Stimulated activated CD8-positive, alpha-beta memory T cell treated with anti-CD3 and anti-CD28 coated beads, Interleukin-12 subunit alpha, Interleukin-12 subunit beta, amount 100 ng/mL, for 1 hour (primary cell): ENCODE measurements at places on chromosomes 13 and 19.

DNA sequence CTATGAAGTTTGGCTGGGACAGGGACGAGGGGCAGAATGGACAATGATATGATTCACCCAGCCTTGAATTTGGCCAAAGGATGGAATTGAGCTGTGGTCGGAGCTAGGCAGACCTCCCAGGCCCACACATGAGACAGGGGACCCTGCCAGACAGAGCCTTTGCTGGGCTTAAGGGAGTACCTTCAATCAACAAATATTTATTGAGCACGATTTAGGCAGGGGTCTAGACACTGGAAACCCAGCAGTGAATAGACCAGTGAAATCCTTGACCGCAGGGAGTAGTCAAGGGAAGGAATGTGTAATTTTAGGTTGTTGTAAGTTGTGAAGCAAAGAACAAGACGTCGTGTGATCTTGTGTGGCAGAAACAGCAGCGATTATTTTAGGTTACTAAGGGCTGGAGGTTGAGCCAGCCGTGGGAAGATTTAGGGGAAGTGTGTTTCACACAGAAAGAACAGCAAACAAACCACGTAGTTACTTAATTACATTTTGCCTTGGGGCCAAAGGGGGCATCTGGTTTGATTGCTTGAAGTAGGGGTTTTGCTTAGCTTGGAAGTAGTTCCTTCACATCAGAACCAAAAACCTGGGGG lies 16.9 kb upstream of the AP1M2 start:
- DNase-seq = no peak

DNA sequence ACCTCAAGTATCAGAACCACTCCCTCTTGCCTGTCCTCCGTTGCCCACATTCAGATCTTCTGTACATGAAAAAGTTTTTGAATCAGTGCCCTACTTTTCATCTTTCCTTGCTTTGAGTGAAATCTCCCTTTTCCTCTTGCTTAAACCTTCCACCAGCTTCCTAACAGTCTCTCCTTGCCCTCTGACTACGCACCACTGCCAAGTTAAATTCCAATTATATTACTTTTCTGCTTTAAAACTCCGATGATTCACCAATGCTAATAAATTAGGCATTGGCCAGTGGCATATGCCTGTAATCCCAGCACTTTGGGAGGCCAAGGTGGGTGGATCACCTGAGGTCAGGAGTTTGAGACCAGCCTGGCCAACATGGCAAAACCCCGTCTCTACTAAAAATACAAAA lies 30.7 kb upstream of the RFXAP start:
- no peak for DNase-seq

GRCh38 chr13:40539576-40540327 lies 126.7 kb downstream of the FOXO1 start:
- DNase-seq = no peak

GRCh38 chr13:99980824-99981734 lies 505 bp upstream of the ZIC2 start:
- DNase-seq = no peak

- DNase-seq = no peak
Measured at GRCh38 chr13:69683921-69684686, 423.5 kb upstream of the ATXN8OS start.

DNA sequence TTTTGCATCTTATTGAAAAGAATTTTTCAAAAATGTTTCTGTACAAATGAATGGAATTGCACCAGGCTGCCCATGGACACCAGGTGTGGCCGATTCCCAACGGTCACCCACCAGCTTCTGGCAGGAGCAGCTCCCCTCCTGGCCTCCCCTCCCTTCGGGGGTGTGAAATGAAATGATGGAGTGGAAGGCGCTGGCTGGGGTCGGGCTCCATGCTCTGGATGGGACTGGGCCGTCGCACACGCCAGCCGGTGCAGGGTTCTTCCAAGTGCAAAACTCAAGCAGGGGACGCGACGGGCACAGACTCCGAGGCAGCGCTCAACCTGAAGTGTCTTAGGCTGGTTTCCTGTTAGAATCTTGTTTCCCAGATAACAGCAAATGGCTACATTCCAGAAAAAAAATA lies 21.9 kb downstream of the C19orf44 start:
- DNase-seq = no peak

GRCh38 chr19:49427339-49427738 lies 2.2 kb downstream of the GFY start:
- DNase-seq = no peak

GRCh38 chr13:23629566-23630272 lies 59.5 kb downstream of the TNFRSF19 start:
- no peak for DNase-seq

GRCh38 chr13:98280176-98280510 lies 103.1 kb upstream of the RNF113B start:
- DNase-seq = no peak

DNA sequence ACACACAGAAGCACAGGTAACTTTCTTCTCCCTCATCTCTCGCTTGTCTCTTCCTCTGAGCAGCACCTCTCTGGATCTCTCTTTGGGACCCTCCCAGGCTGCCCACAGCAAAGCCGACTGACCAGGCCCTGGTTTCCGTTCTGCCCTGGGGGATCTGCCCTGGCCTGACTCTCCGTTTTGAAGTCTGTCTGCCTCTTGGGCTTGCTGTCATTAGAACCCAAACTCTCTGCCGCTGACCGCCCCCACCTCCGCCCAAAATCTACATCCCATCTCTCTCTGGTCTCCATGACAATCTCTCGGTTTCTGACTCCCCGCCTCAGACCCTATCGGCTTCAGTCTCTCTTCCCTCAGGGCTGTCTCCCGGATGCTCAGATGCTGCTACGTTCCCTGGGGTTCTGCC lies 6.9 kb downstream of the KCNC3 start:
- DNase-seq = no peak

GRCh38 chr19:39398297-39398864 lies 7.2 kb downstream of the MED29 start:
- no peak for DNase-seq

- no peak for DNase-seq
Measured at GRCh38 chr19:38869160-38869835, 8.8 kb downstream of the RINL start.

GRCh38 chr13:30763786-30764413 lies 28.6 kb downstream of the ALOX5AP start:
- DNase-seq = no peak

GRCh38 chr13:90302107-90302506 lies 1045.4 kb upstream of the MIR17HG start:
- no peak for DNase-seq
